ENCODE measurements at places on chromosomes 3 and 15. TPM values are rescaled to one million over a fixed set of nuclear protein-coding genes. Genes with fewer than 3 reads are reported as not detected.

The CGNL1 gene
- total RNA-seq = 0.28 TPM

The GOLGA8J gene
- not detected for total RNA-seq

The CD47 gene
- total RNA-seq = 60.6 TPM

The NR2F2 gene
- total RNA-seq = 4.5 TPM

The DUOX1 gene
- total RNA-seq = under 0.01 TPM

The IL20RB gene
- total RNA-seq = 2.7 TPM

The RHOV gene
- under 0.01 TPM for total RNA-seq

The LDHAL6B gene
- total RNA-seq = not detected

The PIK3CB gene
- 6.4 TPM for total RNA-seq

The LMAN1L gene
- not detected for total RNA-seq

The ZBBX gene
- under 0.01 TPM for total RNA-seq

The ACTL6A gene
- total RNA-seq = 36.7 TPM

The PFN2 gene
- 170 TPM for total RNA-seq

The AGBL1 gene
- total RNA-seq = not detected

The ZNF660 gene
- 2.1 TPM for total RNA-seq

The MFGE8 gene
- 242 TPM for total RNA-seq

The RNF111 gene
- 12.1 TPM for total RNA-seq

The NME9 gene
- 0.09 TPM for total RNA-seq

The DVL3 gene
- total RNA-seq = 44.7 TPM

The CACNA2D3 gene
- 0.18 TPM for total RNA-seq

The UBA7 gene
- 39.1 TPM for total RNA-seq

The LRRIQ4 gene
- not detected for total RNA-seq

Measured in smooth muscle cell of bladder (primary cell).